ENCODE measurements at places on chromosomes 1 and 21. TPM values are rescaled to one million over a fixed set of nuclear protein-coding genes. Genes with fewer than 3 reads are reported as not detected.

Gene RCC2
- polyA plus RNA-seq, result 15.7 TPM

Gene C8A
- polyA plus RNA-seq, result not detected

Gene BMP8A
- polyA plus RNA-seq, result not detected

Gene TFF3
- polyA plus RNA-seq, result not detected

Gene SMCP
- not detected for polyA plus RNA-seq

Gene ATF6
- polyA plus RNA-seq, result 14.8 TPM

Gene AMY1A
- not detected for polyA plus RNA-seq

Gene LAMC2
- not detected for polyA plus RNA-seq

Gene DIO1
- not detected for polyA plus RNA-seq

Gene KCNT2
- not detected for polyA plus RNA-seq

Gene ANKRD35
- 0.31 TPM for polyA plus RNA-seq

Gene RSPH1
- polyA plus RNA-seq, result not detected

Gene ALG14
- 5.7 TPM for polyA plus RNA-seq

Gene HES2
- not detected for polyA plus RNA-seq

Gene PLEKHN1
- not detected for polyA plus RNA-seq

Gene NENF
- polyA plus RNA-seq, result 73.3 TPM

Gene ELAPOR1
- 17.9 TPM for polyA plus RNA-seq

Gene ESPN
- 0.25 TPM for polyA plus RNA-seq

Gene SLC45A1
- polyA plus RNA-seq, result 0.47 TPM

Gene LEFTY2
- polyA plus RNA-seq, result not detected

Gene PM20D1
- 3.9 TPM for polyA plus RNA-seq

Gene CACNA1E
- polyA plus RNA-seq, result not detected

Gene NEXN
- 0.47 TPM for polyA plus RNA-seq
